ENCODE measurements at places on chromosomes 7 and 10. TPM values are rescaled to one million over a fixed set of nuclear protein-coding genes. Genes with fewer than 3 reads are reported as not detected.

Gene SFRP4
- 4.2 TPM for total RNA-seq

Gene CYP2C19
- 0.02 TPM for total RNA-seq

Gene STEAP1B
- 0.03 TPM for total RNA-seq

Gene NRP1
- 91.9 TPM for total RNA-seq

Gene KMT2E
- total RNA-seq = 16.9 TPM

Gene KIAA1549
- 7.8 TPM for total RNA-seq

Gene TBX20
- total RNA-seq = 2.4 TPM

Gene GLUD1
- 90.0 TPM for total RNA-seq

Gene AOC1
- total RNA-seq = not detected

Gene EVX1
- total RNA-seq = 0.07 TPM

Gene OR2AE1
- total RNA-seq = not detected

Gene ARL4A
- 45.5 TPM for total RNA-seq

Gene CD36
- total RNA-seq = not detected

Gene REEP3
- 21.2 TPM for total RNA-seq

Gene IFIT1B
- not detected for total RNA-seq

Gene TDRD1
- total RNA-seq = not detected

Gene ADRA2A
- total RNA-seq = 0.07 TPM

Gene TMEM178B
- total RNA-seq = 1.3 TPM

Gene SPAG6
- not detected for total RNA-seq

Gene OR2A1
- not detected for total RNA-seq

Gene ASB13
- total RNA-seq = 19.7 TPM

Gene UBE3C
- 66.4 TPM for total RNA-seq

Gene ZP3
- 20.0 TPM for total RNA-seq

Gene PKD2L1
- not detected for total RNA-seq
